ENCODE measurements at places on chromosomes 6 and 20.

DNA sequence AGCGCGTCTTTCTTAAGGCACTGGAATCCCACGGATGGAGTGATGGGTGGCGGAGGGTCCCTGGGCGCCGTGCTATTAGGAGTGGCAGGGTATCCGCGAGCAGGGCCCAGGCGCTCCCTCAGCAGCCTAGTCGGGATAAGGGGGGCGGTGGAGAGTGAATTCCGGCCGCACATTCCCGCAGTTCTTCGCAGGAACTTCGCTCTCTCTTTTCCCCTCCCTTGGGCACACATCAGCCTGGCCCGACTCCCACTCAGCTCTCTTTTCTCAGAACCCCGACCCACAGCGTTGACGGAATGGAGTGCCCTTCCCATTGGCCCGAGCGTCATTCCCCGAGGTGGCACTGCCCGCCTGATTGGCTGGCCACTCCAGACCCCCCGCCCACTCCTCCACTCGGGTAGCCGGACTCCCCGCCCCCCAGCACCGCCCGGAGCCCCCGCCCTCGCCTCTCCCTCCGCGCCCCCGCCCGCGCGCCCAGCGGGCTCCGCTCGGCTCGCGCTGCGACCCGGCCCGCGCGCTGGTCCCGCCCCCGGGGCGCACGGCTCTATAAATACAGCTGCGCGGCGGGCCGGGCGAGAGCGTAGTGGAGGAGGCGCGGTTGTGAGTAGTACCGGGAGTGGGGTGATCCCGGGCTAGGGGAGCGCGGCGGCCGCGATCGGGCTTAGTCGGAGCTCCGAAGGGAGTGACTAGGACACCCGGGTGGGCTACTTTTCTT, at the start of gene ID4:
ID4 (plus strand) TSS at position 572 of the 712 bp plus-strand sequence. CDS start 385 bp downstream, outside the sequence.
- H3K4me1 ChIP-seq: no peaks in the 10 kb centered on the region
- no peak within 1 kb of the TSS for H3K27ac ChIP-seq
- H3K27me3 ChIP-seq: peaks cover 42% of the 10 kb centered on the region

- no peaks in the 10 kb centered on the region for H3K27me3 ChIP-seq
- H3K36me3 ChIP-seq: peaks cover 9% of the 10 kb centered on the region
- no peak for DNase-seq
Measured at GRCh38 chr20:25310268-25310920, 62.5 kb downstream of the PYGB start.

- DNase-seq: no peak
- H3K27me3 ChIP-seq: no peaks in the 10 kb centered on the region
- H3K27ac ChIP-seq: no peak overlapping the region
- peaks cover 12% of the 10 kb centered on the region for H3K36me3 ChIP-seq
- H3K4me1 ChIP-seq: peaks cover 18% of the 10 kb centered on the region
Measured at GRCh38 chr6:15530411-15530810, 132.4 kb downstream of the DTNBP1 start.

DNA sequence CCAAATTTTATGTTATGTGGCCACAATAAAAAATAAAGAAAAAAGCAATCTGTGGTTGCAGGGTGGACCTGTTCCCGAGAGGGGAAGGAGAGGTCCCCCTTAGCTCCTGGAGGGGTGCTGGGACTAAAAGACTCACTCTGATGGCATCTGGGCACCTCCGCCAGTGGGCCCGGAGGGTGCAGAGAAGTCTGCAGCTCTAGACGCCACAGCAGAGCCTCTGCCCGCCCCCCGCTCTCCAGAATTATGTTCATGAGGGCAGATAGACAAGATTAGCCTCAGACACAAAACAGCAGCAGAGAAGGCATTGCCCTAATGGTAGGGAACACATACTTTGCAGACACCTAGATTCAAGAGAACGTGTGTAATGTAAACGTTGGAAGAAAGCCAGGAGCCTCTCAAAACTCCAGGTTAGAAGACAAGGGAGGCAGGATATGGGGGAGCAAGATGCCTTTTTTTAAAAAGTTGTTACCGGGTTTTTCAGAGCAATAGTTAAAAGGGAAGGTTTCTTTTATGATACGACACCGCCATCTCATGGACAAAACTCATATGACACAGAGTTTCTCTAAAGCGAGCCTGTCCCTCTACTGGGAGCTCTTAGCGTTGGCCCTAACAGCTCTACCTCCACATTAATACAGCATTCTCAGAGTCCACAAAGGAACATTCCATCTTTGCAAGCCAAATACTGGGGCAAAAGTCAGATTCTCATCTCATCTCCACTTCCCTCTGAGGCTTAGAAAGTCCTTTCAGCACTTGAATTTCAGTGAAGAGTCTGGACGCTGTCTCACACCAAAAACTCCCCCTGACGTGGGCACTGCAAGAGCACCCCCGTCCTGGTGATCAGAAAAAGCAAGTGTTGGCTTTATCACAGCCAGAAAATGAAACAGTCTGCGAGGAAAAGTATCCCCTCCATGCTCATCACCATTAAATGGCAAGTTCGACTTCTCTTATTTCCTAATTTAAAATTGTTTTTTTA, 47.2 kb downstream of the FOXF2 start:
- peak; percentile 34 for DNase-seq
- peaks cover 4% of the 10 kb centered on the region for H3K36me3 ChIP-seq
- H3K27me3 ChIP-seq: peaks cover 61% of the 10 kb centered on the region
- no peak overlapping the region for H3K4me3 ChIP-seq

- H3K36me3 ChIP-seq: no peaks in the 10 kb centered on the region
- H3K4me1 ChIP-seq: no peaks in the 10 kb centered on the region
- H3K27ac ChIP-seq: no peak overlapping the region
- peaks cover 31% of the 10 kb centered on the region for H3K27me3 ChIP-seq
- no peak for DNase-seq
Measured at GRCh38 chr20:50272030-50272723, 81.5 kb downstream of the CEBPB start.

DNA sequence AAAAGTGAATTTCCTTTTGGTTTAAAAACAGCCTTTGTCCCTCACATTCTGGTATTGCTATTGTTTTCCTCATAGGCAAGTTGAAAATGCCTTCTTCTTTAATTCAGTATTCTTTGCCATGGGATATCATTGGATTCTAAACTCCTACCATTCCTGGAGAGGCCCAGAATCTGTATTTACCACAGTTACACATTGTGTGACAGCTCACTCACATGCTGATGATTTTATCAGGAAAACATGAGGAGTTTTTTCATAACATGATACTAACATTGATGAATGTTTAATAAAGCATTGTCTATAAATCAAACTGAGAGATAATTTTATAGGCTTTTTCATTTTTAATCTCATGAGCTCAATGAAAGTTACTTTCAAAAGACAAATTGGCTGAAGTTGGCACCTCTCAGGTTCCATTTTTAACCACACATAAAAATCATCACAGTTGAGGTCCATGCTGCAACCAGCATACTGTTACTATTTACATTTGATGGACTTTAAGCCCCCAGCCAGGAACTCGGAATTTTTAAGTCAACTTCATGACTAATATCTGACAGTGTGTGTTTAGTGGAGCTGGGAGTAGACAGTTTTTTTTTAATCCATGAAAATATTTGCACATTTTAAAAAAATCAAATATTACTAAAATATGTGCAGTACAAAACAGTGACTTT, 82.8 kb downstream of the FAM83B start:
- no peaks in the 10 kb centered on the region for H3K27me3 ChIP-seq
- no peak overlapping the region for H3K4me3 ChIP-seq
- H3K27ac ChIP-seq: no peak overlapping the region
- no peaks in the 10 kb centered on the region for H3K4me1 ChIP-seq
- no peaks in the 10 kb centered on the region for H3K36me3 ChIP-seq

DNA sequence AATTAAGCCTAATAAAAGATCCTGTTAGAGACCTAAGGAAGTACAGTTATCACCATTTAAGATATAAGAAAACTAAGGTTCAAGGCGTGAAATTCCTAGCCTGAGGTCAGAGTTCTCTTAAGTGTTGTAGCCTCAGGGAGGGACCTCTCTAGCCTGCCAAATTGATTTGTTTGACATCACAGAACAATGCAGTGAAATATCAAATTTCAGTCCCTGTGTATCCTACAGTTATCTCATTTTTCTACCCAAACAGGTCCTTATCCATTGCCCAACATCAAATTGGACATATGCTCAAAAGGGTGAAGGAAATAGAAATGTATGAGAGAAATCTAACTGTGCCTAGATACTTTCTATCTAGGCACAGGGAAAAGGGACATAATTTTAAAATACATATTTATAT, 63.0 kb downstream of the NCOA7 start:
- no peaks in the 10 kb centered on the region for H3K27me3 ChIP-seq
- H3K27ac ChIP-seq: no peak overlapping the region
- peaks cover 8% of the 10 kb centered on the region for H3K36me3 ChIP-seq
- H3K4me1 ChIP-seq: peaks cover 14% of the 10 kb centered on the region
- H3K4me3 ChIP-seq: no peak overlapping the region

DNA sequence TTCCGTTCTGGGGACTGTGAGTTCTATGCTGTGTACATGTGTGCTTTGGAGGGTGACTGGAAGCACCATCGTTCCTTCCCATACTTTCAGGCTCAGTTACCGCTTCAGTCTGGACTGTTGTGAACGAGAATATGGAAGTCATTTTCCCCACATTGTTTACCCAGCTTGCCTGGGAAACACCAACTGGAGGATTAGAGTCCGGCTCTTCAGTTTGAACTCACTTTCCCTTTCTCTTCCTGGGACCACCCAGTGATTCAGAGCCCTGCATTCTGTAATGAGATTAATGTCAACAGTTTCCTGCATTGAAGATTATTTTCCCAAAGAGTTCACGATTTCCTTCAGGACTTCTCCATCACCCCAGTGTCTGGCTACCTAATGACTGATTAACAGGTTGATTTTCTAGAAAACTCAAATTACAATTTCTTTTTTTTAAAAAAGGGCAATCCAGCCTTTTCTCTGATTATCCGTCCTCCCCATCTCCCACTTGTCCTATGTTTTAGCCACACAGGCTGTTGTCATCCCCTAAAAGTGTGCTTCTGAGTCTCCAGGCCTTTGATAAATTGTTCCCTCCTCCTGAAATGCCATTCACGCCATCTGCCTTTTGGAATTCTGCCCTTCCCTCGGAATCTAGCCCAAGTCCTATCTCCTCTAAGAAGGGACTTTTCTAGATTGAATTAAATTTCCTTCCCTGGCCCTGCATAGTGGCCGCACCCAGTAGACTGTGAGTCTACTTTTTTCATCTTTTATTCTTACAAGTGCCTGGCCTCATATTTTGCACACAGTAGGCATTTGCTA, 3.3 kb upstream of the TAGAP start:
- no peak overlapping the region for H3K27ac ChIP-seq
- no peak overlapping the region for H3K4me3 ChIP-seq
- peaks cover 38% of the 10 kb centered on the region for H3K4me1 ChIP-seq
- no peak for DNase-seq

- no peak for DNase-seq
- peak overlapping the region; percentile 78 for H3K27ac ChIP-seq
- H3K27me3 ChIP-seq: no peaks in the 10 kb centered on the region
- no peaks in the 10 kb centered on the region for H3K36me3 ChIP-seq
- H3K4me3 ChIP-seq: no peak overlapping the region
- peaks cover 48% of the 10 kb centered on the region for H3K4me1 ChIP-seq
Measured at GRCh38 chr6:251920-252319, 40.4 kb upstream of the DUSP22 start.

GRCh38 chr20:57777911-57778310, 68.1 kb upstream of the PMEPA1 start:
- H3K27me3 ChIP-seq: peaks cover 72% of the 10 kb centered on the region
- H3K4me1 ChIP-seq: no peaks in the 10 kb centered on the region
- no peaks in the 10 kb centered on the region for H3K36me3 ChIP-seq
- no peak for DNase-seq
- no peak overlapping the region for H3K27ac ChIP-seq
- no peak overlapping the region for H3K4me3 ChIP-seq

DNA sequence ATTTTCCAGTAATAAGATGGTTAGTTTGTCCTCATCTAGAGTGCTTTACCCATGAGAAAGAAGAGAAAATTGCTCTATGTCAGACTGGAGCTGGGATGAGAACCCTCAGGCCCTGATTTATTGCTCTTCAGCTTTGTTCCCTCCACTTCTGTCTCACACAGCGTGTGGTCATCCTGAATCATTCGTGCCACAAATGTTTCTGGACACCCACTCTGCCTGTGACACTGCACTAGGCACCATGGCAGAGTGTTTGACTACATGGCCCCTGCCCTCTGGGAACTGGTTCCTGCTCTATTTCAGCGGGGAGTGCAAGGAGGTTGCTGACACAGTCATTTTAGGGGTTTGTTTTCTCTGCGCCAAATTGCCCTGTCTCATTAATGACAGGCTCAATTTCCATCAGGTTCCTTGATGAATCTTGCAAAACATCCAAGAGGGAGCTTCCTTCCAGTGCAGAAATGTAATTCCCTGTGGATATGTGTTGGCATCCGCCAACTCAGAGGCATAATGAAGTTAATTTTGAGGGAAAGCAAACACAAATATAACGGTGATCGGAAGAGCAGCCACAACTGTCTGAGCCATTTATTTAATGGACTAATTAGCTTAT, 207.5 kb downstream of the CLIC5 start:
- no peak overlapping the region for H3K4me3 ChIP-seq
- H3K27ac ChIP-seq: no peak overlapping the region
- no peak for DNase-seq
- H3K36me3 ChIP-seq: no peaks in the 10 kb centered on the region
- H3K4me1 ChIP-seq: no peaks in the 10 kb centered on the region

GRCh38 chr6:63389191-63389844, 69.5 kb upstream of the LGSN start:
- no peak for DNase-seq
- no peak overlapping the region for H3K27ac ChIP-seq
- H3K4me3 ChIP-seq: no peak overlapping the region
- H3K4me1 ChIP-seq: no peaks in the 10 kb centered on the region

- DNase-seq: no peak
- no peak overlapping the region for H3K27ac ChIP-seq
- H3K36me3 ChIP-seq: peaks cover 2% of the 10 kb centered on the region
- peaks cover 75% of the 10 kb centered on the region for H3K27me3 ChIP-seq
- H3K4me3 ChIP-seq: no peak overlapping the region
Measured at GRCh38 chr6:125732398-125732797, 17.0 kb upstream of the HEY2 start.

DNA sequence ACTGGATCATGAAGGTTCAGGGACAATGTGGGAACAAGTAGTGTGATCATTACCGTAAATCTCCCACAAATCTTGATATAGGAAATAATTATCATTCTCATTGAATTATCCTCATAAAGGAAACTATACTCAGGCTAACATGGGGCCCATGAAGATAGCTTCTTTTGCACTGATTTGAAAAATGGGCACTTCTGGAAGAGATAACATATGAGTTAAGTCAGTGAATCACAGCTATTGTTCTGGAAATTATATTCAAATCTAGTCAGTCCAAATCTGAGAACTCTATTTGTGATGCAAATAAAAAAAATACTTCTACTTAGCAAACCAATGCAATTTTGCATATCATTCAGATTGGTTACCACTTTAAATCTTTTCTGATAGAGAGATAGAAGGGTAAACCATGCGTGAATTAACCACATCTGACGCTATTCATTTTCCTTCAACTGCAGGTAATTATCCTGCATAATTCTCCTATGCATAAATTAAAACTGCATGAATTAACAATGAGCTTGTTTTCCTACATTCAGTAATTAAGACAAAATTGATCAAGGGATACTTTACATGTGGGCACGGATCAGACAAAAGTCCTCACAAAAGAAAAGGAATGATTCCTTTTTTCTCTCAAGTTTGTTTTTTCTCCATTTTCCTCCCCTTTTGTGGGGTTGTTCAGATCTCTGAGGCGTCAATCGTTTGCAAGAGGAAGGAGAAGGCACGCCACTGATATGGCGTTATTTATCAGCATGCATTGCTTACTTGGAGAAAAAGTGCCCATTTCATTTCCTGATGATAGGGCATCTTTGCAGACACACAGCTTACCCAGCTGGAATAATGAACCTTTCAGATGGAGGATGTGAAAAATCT, 36.4 kb downstream of the RIPOR2 start:
- no peak for DNase-seq
- no peaks in the 10 kb centered on the region for H3K27me3 ChIP-seq
- H3K36me3 ChIP-seq: peaks cover 76% of the 10 kb centered on the region

GRCh38 chr6:128493877-128494276, 26.5 kb downstream of the PTPRK start:
- DNase-seq: no peak
- H3K36me3 ChIP-seq: no peaks in the 10 kb centered on the region
- no peak overlapping the region for H3K4me3 ChIP-seq
- peaks cover 51% of the 10 kb centered on the region for H3K27me3 ChIP-seq
